ENCODE measurements at places on chromosomes 11 and 22.

DNA sequence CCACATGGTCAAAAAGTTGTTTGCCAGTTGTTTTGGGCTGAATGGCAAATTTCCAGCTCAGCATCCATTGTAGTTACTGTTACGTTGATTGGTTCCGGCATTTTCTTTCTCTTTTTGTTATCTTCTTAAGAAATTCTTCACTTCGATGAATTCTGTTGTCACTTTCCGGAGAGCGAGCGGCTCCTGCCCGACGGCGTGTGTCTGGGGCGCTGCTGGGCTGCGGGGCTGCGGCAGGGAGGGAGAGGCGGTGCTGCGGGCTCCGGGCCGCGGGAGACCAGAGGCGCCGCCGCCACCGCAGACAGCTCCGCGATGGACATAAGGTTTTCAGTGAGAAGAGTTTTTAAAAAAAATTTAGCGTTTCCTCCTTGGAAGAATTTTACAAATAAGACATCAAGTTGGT lies 117.4 kb downstream of the RRM1 start:
- DNase-seq, result no peak

- DNase-seq, result no peak
Measured at GRCh38 chr11:445765-446588, 4.1 kb upstream of the PTDSS2 start.

- DNase-seq, result no peak
Measured at GRCh38 chr22:46439111-46439510, 98.3 kb downstream of the CELSR1 start.

DNA sequence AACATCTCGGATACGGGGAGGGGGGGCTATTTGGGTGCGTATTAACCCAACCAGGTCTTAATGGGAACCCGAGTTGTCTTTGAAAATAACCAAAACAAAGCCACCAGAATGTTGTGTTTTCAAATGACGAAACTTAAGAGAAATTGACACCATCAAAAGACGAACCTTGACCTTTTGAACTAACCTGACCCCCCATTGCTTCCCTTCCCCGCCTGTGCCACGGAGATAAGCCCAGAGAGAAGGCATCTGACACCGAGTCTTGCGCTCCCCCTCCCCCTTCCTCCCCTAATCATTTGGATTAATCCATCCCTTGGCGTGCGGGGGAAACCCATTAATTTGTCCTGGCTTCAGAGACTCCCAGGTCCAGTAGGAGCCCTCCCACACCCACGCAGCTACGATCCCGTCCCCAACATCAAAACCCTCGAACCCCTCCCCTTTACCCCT lies 4.5 kb upstream of the GCAT start:
- no peak for DNase-seq

DNA sequence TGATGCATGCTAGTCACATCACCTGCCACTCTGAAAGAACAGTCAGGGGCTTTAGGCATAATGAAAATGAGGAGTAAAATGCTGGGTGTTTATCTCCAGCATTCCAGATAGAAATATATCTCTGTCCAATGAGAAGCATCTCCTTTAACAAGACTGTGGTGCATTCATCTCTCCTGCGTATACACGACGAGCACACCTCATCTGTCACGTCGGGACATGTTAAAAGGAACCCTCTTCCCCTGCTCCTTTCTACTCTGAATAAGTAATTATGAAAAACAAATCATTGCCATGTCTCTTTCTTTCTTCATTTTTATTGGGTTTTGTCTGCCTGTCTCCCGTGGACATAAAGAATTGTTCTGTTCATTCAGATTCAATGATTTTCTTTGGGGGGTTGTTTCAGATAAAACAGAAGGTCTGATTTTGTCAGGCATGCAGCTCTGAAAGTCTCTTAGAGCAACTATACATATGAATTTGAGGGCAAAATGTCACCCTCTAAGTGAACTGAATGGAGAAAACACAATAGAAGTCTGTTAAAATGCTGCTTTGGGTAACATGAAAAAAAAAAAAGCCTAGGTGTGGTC lies 195.0 kb downstream of the MAML2 start:
- no peak for DNase-seq

Measured in T-helper 22 cell (primary cell).